ENCODE measurements at places on chromosomes 3 and 15. TPM values are rescaled to one million over a fixed set of nuclear protein-coding genes. Genes with fewer than 3 reads are reported as not detected.
A peak's percentile ranks its signal among the peaks of the same experiment; 100 is the strongest.

DNA sequence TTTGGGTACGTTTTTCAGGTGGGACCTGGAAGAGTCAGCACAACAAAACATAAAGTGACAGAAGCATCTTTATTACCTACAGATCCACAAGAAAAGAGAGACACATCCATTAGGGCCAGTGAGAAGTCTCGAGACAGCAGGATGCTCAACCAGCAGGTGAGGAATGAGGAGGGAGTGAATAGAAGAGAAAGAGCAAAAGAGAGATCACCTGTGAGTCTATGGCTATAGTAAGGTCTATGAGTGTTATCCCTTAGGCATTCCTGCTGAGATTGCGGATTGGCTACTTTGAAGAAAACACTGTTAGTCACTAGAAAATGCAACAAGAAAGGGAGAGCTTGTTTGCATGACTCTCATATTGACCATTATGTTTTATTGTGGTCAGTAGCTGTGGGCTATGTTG lies 1556.2 kb upstream of the GBE1 start:
- no peaks in the 10 kb centered on the region for H3K36me3 ChIP-seq
- no peaks in the 10 kb centered on the region for H3K4me1 ChIP-seq
- DNase-seq, result no peak

- no peaks in the 10 kb centered on the region for H3K27me3 ChIP-seq
- no peak for DNase-seq
- H3K27ac ChIP-seq, result no peak overlapping the region
- no peak overlapping the region for H3K4me3 ChIP-seq
- H3K4me1 ChIP-seq, result no peaks in the 10 kb centered on the region
These were observed 12.4 kb upstream of the ZNF770 start for GRCh38 chr15:35000511-35000910.

The TRIM42 gene
- total RNA-seq, result not detected

DNA sequence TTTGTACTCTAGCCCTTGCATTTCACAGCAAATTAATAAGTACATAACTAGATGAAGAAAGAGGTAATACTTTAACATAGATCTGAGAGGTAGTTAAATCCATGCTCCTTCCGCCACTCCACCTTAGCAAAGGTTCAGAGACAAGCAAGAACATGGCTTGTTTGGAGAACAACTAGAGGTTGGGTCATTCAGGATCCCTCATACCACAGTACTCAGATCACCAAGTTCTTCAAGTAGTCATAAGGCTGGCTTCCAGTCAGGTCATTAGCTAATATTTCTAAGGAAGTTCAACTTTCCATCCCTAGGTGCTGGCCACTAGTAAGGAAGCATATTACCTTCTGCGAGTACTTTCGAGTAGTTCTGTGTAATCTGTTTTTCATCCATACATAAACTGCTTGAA lies 44.1 kb downstream of the CD200R1 start:
- no peak overlapping the region for H3K27ac ChIP-seq
- no peaks in the 10 kb centered on the region for H3K4me1 ChIP-seq
- H3K27me3 ChIP-seq, result no peaks in the 10 kb centered on the region

DNA sequence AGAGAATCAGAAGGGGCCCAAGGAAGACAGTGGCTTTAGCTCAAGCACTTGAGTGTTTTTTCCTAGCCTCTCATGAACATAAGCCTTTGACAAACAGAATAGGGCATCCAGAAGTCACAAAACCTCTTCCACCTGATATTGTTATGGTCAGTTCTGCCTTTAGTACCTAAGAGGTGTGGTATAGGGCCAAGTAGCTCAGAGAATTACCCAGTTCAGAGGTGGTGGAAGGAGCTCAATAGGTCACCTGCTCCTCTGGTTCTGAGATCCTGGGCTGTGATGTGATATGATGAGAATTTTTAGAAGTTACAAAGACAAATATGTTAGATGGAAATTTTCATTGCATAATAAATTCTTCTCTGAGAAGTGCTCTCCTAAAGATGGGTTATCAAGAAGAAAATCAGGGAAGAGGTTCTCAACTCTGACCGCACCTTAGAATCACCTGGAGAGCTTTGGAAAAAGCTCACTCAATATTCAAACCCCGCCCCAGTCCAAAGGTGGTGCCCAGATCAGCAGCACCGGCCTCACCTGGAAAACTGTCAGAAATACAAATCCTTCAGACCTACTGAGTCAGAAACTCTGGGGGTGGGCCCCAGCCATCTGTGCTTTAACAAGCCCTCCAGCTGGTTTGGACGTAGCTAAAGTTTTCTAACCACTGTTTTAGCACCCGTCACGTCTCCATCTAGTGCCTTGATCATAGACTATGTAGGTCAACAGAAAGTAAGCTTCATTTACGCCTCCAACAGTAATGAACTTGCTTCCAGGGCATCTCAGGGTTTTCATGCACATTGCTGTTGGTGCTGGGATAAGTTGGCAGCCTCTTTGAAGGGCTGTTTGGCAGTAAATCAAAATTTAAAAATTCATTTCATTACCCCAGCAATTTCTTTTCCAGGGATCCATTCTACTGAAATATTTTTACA lies 101.3 kb downstream of the MYH15 start:
- no peaks in the 10 kb centered on the region for H3K27me3 ChIP-seq
- no peaks in the 10 kb centered on the region for H3K36me3 ChIP-seq
- H3K4me1 ChIP-seq, result peaks cover 5% of the 10 kb centered on the region
- no peak overlapping the region for H3K4me3 ChIP-seq

DNA sequence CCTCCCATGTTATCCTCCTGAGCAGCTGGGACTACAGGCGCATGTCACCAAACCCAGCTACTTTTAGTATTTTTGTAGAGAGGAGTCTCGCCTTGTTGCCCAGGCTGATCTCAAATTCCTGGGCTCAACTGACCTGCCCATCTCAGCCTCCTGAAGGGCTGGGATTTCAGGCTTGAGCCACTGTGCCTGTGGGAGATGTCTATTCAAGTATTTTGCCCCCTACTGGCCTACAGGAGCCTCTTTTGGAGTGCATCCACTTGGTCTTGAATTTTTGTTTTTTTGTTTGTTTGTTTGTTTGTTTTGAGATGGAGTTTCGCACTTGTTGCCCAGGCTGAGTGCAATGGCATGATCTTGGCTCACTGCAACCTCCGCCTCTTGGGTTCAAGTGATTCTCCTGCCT lies 3.2 kb upstream of the DHX30 start:
- H3K27ac ChIP-seq, result no peak overlapping the region
- H3K27me3 ChIP-seq, result no peaks in the 10 kb centered on the region
- H3K36me3 ChIP-seq, result no peaks in the 10 kb centered on the region
- no peak overlapping the region for H3K4me3 ChIP-seq
- H3K4me1 ChIP-seq, result peaks cover 14% of the 10 kb centered on the region

The SEMA5B gene
- 1.8 TPM for total RNA-seq

- no peaks in the 10 kb centered on the region for H3K27me3 ChIP-seq
- H3K27ac ChIP-seq, result peak overlapping the region; percentile 96
- peak; percentile 83 for DNase-seq
- peak overlapping the region; percentile 59 for H3K4me3 ChIP-seq
- H3K36me3 ChIP-seq, result no peaks in the 10 kb centered on the region
These were observed 90.2 kb upstream of the CHD2 start for GRCh38 chr15:92809880-92810361.

The ZNF619 gene
- 4.5 TPM for total RNA-seq
